ENCODE measurements at places on chromosomes 1 and 21.

DNA sequence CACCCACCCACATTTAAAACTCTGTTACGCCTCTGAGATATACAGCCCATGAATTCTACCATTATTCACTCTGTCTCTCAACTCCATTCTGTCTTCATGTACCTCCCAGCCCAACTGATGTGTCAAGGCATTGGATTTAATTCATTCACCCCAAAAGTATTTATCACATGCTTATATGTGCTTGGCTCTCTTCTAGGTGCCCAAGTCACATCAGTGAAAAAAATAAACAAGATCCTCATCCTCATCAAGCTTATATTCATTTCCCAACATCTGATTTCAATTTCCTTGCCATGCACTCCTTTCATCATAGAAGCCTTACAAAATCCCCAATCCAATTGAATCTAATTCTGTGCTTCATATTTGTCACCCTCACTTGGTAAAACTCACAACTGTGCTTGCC lies 967.6 kb downstream of the LTN1 start:
- no peak for DNase-seq

DNA sequence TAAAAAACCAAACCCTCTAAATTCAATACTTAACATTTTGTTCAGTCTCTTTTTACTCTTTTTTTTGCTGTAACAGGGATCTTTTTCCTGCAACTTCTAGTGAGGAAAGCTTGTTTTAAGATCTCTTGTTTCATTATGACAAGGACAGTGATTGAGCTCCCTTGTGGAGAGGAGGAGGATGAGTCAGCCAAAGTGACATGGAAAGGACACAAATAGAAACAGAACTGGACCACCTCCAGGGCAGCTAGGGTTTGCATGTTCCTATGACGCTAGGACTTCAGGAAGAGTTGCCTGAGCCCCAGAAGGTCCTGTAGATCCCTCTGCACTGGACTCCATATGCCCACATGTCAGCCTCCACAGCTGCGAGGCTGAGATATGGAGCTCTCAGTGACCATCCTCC lies 212.6 kb upstream of the FAM78B start:
- DNase-seq, result no peak

DNA sequence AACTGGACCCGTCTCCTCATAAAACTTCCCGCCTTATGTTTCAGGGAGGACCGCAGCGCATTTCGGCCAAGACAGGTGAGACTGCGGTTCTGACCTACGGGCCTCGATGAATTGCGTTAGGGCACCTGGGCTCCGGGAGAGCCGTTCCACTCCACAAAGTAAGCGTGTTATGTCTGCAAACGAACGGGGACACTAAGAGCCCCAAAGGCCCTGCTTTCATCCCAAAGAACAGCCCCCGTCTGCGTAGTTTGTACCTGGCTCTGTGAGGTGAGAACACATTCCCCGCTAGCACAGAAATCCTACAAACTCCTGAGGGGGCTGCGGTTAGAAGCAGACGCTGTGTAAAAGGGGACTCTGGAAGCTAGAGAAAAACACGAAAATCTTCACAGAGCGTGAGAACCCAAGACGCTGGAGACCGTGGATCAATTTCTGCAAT lies 41.6 kb upstream of the PPIAL4F start:
- DNase-seq, result no peak

DNA sequence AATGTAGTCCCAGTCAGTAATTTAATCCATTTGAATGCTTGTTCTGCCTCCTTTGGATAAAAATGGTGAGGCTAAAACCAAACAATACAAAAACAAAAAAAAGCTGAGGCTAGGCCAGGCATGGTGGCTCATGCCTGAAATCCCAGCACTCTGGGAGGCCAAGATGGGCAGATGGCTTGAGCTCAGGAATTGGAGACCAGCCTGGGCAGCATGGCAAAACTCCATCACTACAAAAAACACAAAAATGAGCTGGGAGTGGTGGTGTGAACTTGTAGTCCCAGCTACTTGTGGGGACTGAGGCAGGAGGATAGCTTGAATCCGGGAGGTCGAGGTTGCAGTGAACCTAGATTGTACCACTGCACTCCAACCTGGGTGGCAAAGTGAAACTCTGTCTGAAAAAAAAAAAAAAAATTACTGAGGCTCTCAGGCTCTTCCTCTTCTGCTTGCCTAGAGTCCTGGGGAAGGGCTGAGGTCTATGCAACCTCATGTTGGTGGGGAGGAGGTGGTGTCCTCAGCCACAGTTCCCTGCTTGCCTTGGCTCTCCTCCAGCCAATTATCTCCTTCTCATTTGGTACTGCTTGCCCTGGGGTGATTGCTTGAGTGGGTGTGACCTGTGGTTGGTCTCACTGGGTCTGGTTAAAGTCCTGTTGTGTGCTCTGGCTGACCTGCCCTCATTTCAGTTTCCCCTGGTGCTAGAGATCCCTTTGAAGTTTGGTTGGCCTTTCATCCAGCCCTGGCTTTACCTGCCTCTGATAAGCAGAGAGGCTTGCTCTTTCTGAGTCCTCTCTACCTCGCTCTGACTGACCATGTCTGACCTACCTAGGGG lies 20.9 kb downstream of the S1PR1 start:
- DNase-seq, result no peak

GRCh38 chr1:21289700-21290545 lies at the start of gene ECE1:
TSS of gene ECE1 (minus strand) at chr1:21290463. CDS start at chr1:21290414, 49 bp downstream.
- DNase-seq, result no peak

DNA sequence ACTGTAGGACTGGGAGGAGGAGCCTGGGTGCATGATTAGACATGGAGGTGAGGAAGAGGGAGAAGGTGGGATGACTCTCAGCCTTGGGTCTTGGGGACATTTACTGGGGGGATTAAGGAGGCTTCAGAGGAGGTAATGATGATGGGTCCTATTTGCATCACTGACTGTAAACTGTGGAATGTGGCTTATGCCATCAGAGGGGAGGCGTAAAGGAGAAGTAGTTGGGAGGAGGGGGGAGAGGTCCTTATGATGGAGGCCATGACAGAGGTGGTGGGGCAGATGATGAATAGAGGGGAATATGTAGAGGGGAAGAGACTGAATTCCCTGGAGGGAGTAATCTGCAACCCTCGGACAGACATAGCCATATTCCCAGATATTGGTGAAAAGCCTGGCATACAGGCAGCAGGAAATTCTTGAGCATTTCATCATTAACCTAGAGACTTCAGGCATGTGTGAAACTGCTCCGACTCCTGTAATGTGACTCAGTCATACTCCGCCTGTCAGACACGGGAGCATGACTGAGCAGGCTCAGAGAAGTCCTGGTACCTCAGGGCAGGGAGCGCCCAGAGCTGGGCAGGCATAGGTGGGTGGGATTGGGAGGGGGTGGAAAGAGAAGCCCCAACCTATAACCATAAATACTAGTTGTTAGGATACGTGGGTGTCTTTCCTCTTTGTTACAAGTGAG lies 8.0 kb upstream of the LCE5A start:
- DNase-seq, result no peak

- no peak for DNase-seq
Measured at GRCh38 chr1:226702318-226702956, 36.6 kb downstream of the ITPKB start.

- no peak for DNase-seq
Measured at GRCh38 chr1:5729636-5730145, 262.5 kb downstream of the NPHP4 start.

- DNase-seq, result no peak
Measured at GRCh38 chr1:153535242-153536011, at the start of gene S100A6. TSS of gene S100A6 (minus strand) at chr1:153535991. CDS start at chr1:153535339, 652 bp downstream.

- DNase-seq, result no peak
Measured at GRCh38 chr1:116403496-116404136, 30.6 kb downstream of the ATP1A1 start.
